ENCODE measurements at places on chromosomes 12 and 14.

DNA sequence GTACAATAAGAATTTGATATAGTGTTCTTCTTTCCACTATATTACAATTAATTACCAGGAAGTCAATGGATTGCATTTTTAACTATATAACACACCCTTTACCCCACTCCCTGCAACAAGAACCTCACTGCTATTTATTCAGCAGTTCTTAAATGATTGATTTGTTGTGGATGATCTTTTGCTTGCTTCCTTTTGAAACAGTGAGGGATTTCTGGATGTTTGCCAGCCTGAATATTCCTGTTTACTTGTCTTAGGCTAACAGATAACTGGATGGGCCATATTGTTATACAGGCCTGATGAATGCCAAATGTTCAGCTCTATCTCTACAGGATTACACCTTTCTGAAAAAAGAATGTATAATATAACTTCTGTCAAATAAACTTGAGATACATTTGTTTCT is 497.6 kb downstream of the APAF1 start:
- no peak for DNase-seq

DNA sequence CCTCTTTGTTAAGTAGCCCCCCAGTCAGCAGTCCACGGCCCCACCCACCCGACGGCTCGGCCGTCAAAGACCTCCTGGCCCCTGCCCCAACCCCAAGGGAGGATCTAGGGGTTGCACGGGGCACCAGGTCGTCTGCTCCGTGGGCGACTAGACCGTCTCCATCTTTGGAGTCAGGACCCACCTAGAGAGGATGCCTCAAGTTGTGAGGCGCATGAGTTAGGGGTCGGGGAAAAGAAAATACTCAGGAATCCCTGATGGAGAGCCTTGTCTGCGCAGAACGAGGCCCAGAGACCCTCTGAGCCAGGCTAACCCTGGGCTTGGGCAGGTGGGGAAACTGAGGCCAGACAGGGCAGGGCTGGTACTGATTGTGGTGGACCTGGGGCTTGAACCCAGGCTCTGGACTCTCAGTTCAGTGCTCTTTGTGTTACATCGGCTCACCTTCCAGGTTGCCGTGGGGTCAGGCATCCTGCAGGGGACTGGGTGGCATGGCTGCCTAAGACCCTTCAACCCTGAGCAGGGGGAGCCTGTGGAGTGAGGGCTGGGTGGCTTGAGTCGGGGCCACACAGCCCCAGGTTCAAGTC is 839 bp downstream of the OTUB2 start:
- DNase-seq, result no peak

DNA sequence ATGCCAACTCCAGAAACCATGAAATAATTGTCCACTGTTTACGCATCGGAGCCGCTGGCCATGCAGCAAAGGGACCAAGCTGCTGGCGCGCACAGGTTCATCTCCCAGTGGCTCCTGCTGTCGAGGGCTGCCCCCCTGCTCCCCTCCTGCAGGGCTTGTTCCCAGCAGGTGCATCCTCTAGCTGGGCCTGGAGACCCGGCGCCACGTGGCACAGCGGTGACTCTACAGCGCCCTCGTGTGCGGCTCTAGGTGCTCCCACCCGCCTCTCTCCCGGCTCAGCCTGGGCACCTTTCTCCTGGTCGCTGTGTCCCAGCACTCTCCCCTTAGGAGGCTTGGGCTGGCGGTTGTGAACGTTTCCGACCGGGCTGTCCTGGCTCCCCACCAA is 37.5 kb upstream of the INF2 start:
- DNase-seq, result peak; percentile 10

DNA sequence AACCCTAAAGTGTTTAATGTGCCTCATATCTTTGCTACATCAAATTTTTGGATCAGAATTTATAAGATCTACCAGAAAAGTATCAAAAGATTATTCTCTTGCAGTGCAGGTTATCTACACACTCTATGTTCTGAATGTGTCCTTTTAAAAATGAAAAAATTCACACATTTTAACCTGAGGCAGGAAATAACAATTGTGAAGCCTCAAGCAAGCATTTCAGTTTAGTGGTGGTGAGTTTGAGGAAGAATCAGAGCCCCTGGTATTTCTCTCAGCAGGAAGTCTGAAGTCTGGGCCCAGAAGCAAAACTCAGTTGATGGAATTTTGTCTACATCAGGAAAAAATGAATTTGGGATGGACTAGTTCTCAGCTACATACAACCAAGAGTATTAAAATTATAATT is 137.0 kb upstream of the PZP start:
- no peak for DNase-seq

DNA sequence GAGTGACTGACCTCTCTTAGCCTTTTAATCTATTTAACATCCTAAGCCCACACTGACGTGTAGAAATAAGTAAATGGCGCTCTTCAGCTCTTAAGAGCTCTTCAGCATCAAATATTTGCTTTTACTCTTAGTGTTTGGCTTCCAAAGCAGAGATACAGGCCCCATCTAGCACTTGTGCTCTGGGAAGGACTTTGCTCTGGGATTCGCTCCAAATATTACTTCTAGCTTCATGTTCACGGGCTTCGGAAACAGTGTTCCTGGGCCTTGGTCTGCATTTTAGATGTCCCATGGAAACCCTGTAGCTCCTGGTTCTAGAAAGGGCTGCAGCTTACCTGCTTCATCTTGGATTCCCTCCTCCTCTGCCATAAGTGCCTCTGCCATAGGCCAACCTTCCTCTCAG is 2.7 kb upstream of the NKX2-8 start:
- no peak for DNase-seq

DNA sequence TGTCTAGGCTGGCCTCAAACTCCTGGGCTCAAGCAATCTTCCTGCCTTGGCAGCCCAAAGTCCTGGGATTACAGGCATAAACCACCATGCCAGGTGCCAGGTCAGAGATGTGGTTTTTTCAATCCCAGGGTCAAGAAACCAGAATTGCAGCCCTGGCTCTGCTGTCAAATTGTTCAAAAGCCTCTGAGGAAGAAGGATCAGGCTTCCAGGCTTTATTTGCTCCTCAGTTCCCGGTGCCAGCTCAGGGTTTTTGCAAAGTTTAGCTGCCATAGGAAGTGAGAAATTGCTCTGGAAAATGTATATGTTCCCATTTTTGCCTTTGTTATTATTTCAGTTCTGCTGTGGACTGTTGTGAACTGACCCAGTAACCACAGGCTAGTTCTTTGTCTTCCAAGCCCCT is 28.7 kb downstream of the WNT5B start:
- DNase-seq, result no peak

DNA sequence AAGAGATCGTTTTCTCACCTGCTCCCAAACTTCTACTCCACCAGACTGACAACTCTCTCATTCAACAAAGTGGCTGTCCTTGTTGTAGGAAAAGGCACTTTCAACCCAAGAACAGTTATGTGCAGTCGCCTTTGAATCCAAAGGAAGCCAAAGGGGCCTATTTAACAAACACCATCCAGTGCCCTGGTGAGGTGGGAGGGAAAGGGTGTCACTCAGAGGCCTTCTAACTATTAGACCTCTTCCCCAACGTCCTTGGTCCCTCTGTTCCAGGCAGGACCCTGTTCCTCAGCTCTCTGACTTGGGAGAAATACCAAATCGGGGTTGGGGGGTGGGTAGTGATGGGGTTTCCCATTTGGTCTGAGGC is 3.2 kb downstream of the SIX4 start:
- DNase-seq, result no peak

DNA sequence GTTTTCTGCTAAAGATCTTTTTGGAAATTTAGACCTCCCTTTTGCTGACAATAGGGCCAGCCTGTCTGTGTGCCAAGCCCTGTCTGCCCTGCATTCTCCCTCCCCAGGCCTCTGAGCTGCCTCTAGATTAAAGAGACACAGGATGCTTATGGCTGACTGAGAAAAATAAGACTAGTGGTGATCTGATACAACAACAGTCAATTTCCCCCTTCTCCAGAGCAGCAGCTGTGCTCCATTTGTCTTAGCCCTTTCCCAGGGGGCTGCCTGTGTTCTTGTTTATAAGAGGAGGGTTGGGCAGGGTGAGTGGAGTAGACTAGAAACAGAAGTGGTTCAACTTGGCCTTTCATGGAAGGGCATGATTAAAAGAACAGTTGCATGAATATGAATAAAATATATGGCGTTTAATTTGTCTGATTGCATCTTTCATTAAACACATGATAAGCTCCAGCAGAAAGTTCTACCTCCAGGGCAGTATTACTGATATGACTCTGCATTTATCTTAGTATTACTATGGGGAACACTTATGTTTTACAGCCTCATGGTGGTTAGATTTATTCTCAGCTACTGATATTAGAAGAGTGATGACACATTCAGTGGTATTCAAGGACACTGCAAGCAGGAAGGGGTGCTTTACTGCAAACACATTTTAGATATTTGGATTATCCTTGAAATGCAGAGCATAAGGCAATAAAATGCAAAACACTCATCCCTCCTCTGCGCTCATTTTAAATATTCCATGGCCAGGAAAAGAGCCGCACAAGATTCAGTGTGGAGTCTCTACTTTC is 150.2 kb upstream of the CLEC14A start:
- DNase-seq, result no peak

DNA sequence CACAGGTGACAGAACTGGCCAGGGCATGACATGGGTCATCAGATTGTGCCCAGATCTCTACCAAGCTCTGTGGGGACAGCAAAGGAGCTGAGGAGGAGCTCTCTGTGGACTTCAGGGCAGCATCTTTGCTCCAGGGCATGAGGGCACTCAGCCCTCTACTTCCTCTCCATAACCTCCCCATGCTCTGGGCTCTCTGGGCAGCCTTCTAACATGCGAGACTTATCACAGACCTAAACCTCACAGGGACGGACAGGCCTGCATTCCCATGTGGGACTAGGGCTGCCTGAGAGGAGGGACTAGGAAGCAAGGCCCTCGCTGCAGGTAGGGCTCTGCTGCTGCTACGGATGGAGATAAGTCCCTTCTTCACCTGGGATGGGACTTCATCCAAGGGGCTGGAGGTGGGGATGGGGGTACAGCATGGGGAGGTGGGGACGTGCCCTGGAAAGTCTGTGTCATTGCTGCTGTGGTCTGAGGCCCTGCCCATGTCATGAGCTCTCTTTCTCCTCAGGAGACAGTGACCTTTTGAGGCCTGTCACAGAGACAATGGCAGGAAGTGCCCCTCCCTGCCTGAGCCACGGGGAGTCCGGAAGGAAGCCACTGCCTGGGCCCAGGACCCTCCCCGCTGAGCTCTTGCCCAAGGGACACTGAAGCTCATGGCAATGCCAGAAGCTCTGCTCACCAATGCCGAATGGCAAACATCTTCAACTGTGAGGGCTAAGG is 44.1 kb downstream of the PITPNM2 start:
- DNase-seq, result peak; percentile 78

DNA sequence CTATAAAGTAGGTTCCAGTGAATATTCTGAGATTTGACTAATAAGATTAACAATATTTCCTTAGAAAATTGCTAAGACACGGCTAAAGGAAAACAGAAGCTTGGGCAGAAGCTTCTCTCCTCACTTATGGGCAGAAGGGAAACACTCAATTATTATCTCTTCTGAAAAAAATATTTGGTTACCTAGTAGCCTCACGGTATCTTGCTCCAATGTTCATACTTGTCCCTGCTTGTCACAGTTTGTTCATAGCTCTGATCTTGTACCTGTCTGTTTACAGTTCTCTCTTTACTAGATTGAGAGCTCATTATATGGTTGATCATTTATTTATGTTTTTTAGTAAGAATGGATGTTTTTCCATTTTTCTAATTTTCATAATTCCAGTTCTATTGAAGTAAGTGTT is 458.0 kb upstream of the ATP2B1 start:
- DNase-seq, result no peak

DNA sequence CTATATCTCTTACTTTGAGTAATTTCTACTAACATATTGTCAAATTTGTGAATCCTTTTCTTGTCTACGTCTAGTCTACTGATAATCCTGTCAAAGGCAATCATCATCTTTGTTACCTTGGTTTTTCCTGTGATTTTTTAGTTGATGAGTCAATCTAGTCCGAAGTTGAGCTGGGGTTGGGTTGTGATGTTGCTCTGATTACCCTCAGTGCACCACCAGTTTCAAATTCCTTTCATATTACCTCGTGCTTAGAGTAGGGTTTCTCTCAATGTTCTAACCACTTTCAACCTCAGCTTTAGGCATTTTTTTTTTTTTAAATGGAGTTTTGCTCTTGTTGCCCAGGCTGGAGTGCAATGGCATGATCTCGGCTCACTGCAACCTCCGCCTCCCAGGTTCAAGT is 186.8 kb downstream of the BTG1 start:
- no peak for DNase-seq

DNA sequence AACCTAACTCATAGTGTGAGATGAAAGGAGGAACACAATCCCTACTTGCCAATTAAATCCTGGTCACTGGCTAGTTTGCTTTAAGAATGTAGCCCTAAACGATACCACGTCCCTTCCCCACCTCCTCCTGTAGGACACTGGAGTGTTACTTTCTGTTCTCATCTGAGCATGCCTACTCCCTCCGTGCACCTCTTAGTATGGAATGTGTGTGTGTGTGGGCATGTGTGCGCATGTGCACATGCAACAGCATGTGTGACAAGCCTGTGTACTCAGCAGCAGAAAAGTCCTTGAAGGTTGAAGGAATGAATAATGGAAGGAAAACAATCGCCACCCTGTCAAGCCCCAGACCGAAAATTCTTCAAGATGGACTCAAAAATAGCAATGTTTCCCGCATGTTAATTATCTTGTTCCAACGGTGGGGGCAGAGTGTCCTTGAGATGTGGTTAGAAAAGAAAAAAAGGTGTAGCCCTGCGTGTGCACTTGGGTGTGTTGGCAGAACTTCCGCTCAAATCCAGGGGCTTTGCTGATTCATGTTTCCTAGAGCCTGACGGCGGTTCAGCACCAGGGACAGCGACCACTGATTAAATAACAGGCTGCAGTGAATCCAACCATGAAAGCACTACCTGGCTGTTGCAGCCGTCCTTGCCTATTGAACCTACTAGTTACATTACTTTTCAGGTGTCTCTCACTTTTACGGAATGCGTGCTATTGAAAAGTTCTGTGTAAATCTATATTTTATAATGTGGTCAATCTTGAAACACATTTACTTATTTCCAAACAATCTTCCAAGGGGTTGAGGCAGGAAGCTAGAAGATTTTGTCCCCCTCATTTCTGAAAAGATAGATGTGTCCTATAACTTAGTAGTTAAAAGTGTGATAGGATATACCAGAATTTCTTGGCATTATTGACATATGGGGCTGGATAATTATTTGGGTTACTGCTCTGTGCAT is 79.8 kb downstream of the SRRM4 start:
- peak; percentile 24 for DNase-seq

GRCh38 chr12:116490471-116490870 is 68.7 kb upstream of the MAP1LC3B2 start:
- DNase-seq, result no peak

DNA sequence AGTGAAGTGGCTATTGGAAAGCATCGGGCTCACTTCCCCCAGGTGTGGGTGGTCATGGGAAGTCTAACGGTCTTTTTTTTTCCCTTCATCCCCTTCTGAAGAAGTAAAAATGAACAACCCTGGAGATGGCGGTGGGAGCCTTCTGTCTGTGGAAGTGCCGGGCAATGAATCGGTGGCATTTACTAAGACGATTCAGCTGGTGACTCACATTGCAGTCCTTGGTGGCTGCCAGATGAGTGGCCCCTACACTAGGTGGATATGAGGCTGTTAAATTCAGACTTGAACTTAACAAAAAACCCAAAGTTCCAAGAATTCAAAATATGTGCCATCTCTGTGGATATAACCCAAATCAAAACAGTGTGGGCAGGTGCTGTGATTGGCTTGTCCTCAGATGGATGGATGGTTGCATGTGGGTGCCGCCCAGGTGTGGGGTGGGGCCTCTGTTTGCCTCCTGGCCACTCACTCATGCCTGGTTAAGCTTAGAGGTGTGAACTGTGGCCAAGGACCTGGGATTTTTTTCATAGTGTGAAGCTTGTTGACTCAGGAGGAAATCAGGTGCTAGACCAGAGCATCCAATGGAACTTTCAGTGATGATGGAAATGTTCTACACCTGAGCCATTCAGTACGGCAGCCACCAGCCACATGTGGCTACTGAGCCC is 176.7 kb upstream of the NOS1 start:
- DNase-seq, result no peak
